Hepatocyte (in vitro differentiated cells): ENCODE measurements at places on chromosomes 4 and X. TPM values are rescaled to one million over a fixed set of nuclear protein-coding genes. Genes with fewer than 3 reads are reported as not detected.

Gene SLC10A4
- polyA plus RNA-seq, result 0.36 and 0.39 TPM in 2 replicates

Gene TENM3
- polyA plus RNA-seq, result 13.7 and 16.1 TPM in 2 replicates

DNA sequence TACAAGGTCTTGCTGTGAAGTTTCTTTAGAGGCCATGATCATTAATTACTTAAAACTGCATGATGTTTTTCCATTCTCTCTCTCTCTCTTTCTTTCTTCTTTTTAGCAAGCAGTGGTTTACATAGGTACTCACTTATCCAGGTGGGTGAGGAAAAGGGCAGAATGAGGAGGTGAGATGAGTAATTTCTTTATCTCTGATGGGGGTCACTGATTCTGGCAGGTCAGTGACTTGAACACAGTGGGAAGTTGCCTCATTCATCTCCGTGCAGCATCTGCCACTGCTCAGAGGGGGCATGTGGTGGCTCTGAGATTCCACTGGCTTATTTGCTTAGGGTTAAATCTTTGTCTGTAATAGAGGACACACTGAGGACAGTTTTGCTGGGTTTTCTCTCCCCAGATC is 62.6 kb downstream of the FAM114A1 start:
- peak; percentile 10 for DNase-seq
- no peaks in the 10 kb centered on the region for H3K36me3 ChIP-seq
- no peak overlapping the region for H3K4me3 ChIP-seq
- H3K27ac ChIP-seq, result no peak overlapping the region

GRCh38 chr4:151035328-151035727 is 20.2 kb upstream of the LRBA start:
- H3K4me3 ChIP-seq, result no peak overlapping the region
- H3K27ac ChIP-seq, result peak overlapping the region; percentile 28

DNA sequence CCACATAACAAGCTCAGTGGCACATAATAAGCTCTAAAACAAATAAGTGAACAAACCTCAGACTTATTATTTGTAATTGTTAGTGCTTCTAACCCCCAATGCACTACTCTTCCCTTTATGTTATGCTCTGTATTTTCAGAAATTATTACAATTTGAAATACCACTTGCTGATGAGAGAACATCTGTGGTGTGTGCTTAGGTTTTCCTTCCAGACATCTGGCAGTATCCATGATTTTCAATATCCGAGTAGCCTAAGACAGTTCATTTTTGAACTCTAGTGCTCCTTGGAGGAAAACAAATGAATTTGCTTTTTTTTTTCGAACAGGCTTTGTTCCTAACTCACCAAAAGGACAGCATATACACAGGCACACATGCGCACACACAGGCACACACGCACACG is 278.7 kb upstream of the CLNK start:
- no peaks in the 10 kb centered on the region for H3K36me3 ChIP-seq
- no peak overlapping the region for H3K27ac ChIP-seq
- peaks cover 9% of the 10 kb centered on the region for H3K4me1 ChIP-seq
- H3K27me3 ChIP-seq, result no peaks in the 10 kb centered on the region
- DNase-seq, result no peak

GRCh38 chr4:42656944-42657792 is at the start of gene ATP8A1:
ATP8A1 (minus strand) TSS chr4:42657105; CDS start chr4:42656873, 232 bp downstream.
- H3K36me3 ChIP-seq, result no peaks in the 10 kb centered on the region
- H3K4me1 ChIP-seq, result peaks cover 14% of the 10 kb centered on the region
- DNase-seq, result peak; percentile 97
- peak within 1 kb of the TSS; percentile 92 for H3K4me3 ChIP-seq
- peak within 1 kb of the TSS; percentile 95 for H3K27ac ChIP-seq
- no peaks in the 10 kb centered on the region for H3K27me3 ChIP-seq

Gene SHISA3
- polyA plus RNA-seq, result not detected in 2 replicates

- H3K36me3 ChIP-seq, result no peaks in the 10 kb centered on the region
- no peaks in the 10 kb centered on the region for H3K27me3 ChIP-seq
- H3K27ac ChIP-seq, result no peak overlapping the region
- H3K4me1 ChIP-seq, result no peaks in the 10 kb centered on the region
- no peak for DNase-seq
Observed at GRCh38 chr4:69656653-69657158, 3.7 kb upstream of the UGT2A1 start.
